Non-pigmented ciliary epithelial cell (primary cell): ENCODE measurements at places on chromosomes 12 and 14.

GRCh38 chr12:113228394-113229028 is 7.2 kb downstream of the TPCN1 start:
- DNase-seq, result no peak

GRCh38 chr14:95156161-95157047 is 925 bp downstream of the DICER1 start:
- no peak for DNase-seq

- DNase-seq, result peak; percentile 99
These were observed 45.0 kb upstream of the OR6J1 start for GRCh38 chr14:22689199-22689598.

DNA sequence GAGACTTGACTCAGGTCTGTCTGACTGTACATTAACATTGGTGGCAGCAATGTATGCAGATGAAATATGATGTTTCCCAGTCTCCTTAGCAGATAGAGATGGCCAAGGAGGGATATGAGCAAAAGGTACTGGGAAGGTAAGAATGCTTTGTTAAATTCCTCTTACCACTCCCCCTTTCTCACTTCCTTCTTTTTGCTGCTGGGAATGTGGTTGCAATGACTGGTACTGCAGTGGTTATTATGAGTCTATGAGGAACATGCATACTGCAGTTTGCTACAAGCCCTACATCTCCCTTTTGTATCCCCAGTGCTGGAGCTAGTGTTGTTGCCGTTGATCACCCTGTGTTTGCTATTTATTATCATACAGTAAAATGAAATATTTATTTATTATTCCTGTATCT is 35.9 kb downstream of the ALDH1L2 start:
- no peak for DNase-seq

DNA sequence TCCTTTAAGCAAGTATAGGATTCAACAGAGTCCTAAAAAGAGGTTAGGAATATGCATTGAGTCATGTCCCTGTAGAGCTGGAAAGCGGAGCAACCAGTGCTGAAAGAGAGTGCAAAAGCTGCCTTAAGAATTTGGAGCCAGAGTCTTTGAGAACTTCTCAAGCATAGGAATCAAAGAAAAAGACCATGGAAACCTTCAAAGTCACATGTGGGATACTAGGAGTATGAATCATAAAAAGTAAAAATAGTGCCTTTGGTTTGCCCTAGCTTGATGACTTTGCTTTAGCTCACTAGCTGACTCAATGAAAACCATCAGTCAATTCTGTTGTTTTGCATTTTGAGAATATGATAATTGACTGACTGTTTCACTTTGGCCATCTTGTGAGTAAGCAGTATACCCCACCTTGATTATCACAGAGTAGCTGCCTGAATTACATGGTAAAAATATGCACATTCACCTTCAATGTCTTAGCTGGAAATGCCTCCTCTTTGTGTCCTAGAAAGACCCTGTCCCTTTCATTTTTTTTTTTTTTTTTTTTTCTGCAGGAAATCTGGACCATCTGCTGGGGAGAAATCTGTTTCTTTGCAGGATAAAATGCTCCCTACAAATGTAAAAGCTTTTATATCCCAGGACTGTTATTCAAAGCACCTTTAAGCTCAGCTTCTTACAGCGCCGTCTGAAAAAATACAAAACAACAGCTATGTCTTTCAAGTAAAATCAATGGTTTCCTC is 248.6 kb upstream of the KRR1 start:
- DNase-seq, result no peak

GRCh38 chr12:479161-479560 is 19.4 kb downstream of the B4GALNT3 start:
- DNase-seq, result no peak

DNA sequence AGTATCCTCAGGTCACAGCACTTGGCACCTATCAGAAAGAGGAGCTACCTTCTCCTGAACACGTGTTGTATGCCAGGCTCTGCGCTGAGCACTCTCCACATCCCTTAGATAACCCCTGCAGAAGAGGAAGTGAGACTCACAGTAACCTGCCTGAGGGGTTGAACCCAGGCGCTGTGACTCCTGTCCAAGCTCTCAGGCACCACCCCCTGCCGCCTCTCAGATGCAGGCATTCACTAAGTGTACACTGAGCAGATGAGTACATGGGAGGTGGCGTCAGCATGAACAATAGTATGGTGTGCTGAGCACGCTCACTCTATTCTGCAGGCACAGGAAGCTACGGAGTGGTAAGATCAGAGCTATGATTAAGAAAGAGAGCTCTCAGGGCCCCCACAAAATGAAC is 21.0 kb upstream of the RIC8B start:
- DNase-seq, result no peak

- DNase-seq, result no peak
These were observed 146.3 kb downstream of the CAND1 start for GRCh38 chr12:67415473-67415872.

GRCh38 chr14:56044196-56044595 is 74.0 kb upstream of the PELI2 start:
- no peak for DNase-seq

- no peak for DNase-seq
These were observed 109.2 kb downstream of the ATXN7L3B start for GRCh38 chr12:74646831-74647230.

GRCh38 chr12:1630133-1630826 is 1.2 kb downstream of the WNT5B start:
- no peak for DNase-seq

DNA sequence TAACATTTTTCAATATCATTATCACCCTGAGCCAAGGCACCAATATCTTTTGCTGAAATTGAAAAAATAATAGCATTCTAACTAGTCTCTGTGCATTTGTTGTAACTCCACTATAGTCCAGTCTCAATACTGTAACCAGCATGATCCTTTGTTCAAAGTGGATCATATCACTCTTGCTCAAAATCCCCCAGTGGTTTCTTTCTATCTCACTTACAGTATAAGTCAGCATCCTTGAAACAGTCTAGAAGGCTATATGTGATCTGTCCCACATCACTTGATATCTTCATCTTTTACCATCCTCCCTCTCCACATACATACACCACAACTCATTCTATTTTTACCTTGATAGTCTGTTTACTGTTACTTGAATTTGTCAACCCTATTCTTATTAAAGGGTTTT is 435.7 kb downstream of the CCER1 start:
- DNase-seq, result no peak

GRCh38 chr14:23115039-23115731 is 3.9 kb downstream of the CEBPE start:
- DNase-seq, result peak; percentile 90

DNA sequence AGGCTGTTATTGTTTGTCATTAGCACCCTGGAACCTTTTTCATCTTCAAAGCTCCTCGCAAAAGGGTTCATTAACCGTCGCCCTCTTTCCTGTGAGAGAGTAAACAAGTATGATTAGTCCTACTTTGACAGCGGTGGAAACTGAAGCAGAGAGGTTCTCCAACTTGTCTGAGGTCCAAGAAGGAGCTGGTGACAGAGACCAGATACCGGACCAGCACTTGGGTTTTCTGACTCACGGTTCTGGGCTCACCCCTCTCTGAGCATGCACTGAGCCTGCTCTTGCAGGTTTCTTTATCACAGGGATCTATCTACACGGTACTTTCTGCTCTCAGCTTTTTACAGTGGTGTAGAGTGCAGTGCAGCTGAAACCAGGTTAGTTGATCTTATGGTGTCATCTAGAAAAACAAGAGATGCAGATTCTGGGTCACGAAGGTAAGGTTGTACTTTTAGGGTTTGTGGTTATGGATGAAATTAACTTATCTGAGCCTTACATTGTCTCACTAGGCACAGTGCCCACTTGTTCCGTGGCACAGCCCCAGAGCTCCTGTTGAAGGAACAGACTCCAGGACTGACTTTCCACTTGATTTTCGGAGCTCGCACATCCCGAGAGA is 62.1 kb downstream of the PPP2R5C start:
- DNase-seq, result no peak

DNA sequence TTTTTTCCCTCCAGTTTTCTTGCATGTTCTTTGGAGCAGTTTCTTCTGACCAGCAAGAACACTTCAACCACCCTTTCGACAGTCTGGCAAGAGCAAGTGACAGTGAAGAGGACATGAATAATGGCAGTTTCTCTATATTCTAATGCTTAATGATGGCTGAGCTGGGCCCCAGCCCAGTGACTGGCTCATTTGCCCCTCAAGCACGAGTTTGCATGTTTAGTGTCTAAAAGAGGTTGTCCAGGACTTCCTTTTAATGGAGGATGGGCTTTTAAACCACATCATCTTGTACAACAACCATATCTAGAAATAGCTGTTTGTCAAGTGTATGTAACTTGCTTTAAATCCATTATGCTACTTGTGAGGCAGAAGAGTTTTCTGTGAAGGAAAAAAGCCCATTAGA is 28.4 kb downstream of the RAD9B start:
- no peak for DNase-seq

DNA sequence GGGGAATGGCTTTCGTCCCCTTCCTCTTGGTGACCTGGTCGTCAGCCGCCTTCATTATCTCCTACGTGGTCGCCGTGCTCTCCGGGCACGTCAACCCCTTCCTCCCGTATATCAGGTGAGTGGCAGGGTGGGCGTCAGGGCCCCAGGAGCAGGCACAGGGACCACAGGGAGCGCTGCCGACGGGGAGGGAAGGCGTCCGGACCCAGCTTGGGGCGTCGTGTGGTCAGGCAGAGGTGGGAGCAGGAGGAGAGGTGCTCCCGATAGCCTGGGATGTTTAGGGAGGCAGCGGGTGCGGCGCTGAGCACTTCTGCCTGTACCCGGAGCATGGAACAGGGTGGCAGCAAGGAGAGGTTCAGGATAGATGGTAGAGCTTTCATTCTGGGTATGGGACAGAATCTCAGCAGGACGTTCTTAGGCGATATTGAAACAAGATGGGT is 444 bp downstream of the DRAM1 start:
- DNase-seq, result no peak

GRCh38 chr12:29191267-29191850 is 42.3 kb downstream of the FAR2 start:
- DNase-seq, result no peak

- no peak for DNase-seq
These were observed 13.3 kb downstream of the PPP4R3A start for GRCh38 chr14:91496790-91497189.

- DNase-seq, result no peak
These were observed 46.6 kb upstream of the LRIG3 start for GRCh38 chr12:58966939-58967338.

DNA sequence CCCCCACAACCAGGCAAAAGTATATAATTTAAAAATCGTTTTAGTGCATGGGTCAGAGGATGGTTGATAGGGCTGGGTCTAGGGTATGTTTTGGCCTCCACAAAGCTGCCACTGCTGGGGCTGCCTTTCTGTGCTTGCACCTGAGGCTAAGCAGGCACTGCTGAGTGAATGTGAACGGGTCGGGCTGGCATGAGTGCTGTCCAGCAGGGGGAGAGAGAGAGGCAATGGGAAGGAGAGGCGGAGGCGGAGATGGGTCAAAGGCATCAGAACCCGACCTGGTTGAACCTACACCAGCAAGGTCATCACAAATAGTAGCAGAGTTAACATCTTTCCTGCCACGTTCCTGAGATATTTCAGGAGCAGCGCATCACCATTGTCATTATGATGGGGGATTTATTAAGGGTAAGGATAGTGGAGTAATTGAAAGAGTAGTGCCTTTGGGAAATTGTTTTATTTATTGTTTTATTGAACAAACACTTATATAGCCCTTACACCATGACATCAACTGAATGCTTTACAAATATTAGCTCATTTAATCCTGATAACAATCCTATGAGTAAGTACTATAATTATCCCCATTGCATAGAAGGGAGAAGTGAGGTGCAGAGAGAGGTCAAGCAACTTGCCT is 5.8 kb upstream of the NRXN3 start:
- no peak for DNase-seq

DNA sequence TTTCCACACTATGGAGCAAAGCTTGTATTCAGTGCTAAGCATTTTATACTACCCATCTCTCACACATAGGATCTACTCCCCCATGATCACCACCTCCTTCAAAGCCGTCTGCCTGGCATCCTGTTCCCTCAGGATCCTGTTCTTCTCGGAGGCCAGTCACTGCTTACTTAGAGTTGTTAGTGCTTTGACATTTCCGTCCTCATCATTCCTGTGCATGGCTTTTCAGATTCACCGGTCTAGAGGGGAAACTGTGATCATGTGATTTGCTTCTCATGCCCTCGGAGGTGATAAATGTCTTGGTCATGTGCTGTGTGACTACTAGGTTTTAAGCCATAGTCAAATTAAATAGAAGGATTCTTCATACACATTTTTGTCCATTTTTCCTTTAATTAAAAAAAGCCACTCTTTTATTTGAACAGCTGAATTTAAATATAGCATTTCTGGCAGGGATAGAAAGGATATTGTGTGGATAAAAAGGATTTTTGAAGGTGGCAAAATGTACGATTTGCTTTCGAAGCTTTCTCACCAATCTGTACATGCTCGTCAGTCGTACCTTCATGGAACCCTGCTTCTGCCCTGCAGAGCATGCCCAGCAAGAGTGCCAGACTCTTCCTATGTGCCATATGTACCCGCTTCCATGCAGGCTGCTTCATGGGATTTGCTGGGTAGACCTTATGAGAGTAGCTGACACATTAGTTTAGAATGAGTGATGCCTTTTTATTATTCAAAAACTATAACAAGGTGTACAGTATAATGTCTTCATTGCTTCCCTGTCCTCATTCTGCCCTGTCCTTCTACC is 53.3 kb downstream of the BMAL2 start:
- DNase-seq, result no peak

GRCh38 chr12:38639625-38640024 is 265.8 kb downstream of the CPNE8 start:
- no peak for DNase-seq

DNA sequence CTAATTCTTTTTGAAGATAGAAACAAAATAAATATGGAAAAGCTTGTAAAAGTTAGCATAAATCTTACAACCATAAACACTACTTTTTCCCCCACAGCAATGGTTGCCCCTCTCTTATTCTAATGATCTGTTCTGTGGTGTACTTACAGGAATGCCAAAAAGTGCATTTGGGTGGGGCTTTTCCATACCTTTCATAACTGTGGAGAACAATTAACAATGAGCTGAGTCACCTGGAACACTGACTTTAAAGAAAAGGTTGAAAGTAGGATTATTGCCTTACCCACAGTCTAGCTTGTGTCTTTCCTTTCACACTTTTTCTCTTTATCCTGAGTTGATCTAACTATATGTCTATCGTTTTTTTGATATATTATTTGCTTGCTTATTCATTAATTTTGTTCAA is 86.9 kb downstream of the TPH2 start:
- no peak for DNase-seq

GRCh38 chr14:102370305-102370809 is 7.6 kb downstream of the TECPR2 start:
- no peak for DNase-seq
